ENCODE measurements at places on chromosomes 2 and 18.

- no peak for DNase-seq
Measured at GRCh38 chr18:24817587-24818371, 357.3 kb downstream of the HRH4 start.

DNA sequence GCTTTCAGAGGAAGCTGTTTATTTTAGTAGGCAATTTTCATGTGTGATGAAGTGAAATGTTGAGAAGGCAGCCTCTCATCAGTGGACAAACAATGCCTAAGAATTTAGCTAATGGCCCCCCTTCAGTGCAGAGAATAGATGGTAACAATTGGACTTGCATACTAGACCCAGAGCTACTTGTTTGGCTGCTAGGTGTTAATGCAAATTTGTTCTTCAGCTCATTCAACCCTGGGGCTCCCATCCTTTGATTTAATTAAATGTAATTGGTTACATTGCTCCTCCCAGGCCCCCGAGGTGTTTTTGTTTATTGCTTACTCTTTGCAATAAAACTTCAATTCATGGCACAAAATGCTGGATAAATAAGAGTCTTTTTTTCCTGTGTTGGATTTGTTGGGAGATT is 68.6 kb downstream of the CAMKMT start:
- no peak for DNase-seq

DNA sequence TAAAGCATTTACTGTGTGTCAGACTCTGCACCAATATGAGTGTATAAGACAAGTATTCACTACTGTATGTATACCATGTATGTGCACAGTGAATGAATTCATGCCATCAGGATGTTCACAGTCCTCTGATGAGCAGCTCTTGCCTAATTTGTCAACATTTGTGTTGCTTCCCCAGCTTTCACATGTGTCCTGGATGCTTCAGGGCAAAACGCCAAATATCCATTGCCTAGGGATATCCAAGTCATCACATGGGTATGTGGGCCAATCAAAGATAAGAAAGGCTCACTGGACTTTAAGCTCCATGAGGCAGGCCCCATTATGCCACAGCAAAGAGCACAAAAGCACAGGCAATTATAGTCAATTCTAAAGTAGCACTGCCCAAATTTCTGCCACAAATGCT is 134.2 kb upstream of the CHAC2 start:
- no peak for DNase-seq

GRCh38 chr18:75320506-75320905 is 107.0 kb downstream of the SMIM21 start:
- DNase-seq: no peak

- no peak for DNase-seq
Measured at GRCh38 chr2:106282462-106283170, 88.5 kb upstream of the UXS1 start.

GRCh38 chr2:181655519-181655918 is 1.4 kb downstream of the CERKL start:
- DNase-seq: no peak

DNA sequence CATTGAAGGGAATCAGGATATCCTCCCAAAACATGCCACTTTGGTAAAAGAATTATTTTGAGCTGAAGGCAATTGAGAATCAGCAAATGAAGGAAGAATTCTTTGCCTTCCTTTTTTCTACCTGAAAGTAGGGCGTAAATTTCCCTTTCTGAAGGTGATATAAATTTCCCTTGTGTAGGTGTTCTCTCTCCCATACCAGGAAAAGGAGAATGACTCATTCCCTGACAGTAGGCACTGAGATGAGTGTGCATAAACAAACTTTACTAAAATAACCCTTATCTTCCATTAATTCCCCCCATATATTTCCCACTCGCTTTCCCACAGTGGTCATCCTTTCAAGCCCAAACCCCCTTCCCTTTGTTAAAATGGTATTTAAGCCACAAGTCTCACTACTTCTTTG is 1339.0 kb downstream of the LRP1B start:
- DNase-seq: no peak

DNA sequence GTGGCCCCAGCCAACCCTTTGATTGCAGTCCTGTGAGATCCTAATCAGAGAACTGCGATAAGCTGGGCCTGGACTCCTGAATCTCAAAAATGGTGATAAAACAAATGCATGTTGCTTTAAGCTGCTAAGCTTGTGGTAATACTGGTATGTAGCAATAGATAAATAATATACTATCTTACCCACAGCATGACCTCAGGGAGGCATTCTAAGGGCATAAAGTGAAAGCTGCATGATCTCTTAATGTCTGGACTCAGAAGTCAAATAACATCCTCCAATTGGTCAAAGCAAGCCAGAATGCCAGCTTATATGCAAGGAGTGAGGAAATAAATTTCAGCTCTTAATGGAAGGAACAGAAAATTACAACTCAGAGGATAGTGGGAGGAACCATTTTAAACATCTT is 246.1 kb downstream of the FSIP2 start:
- DNase-seq: no peak

DNA sequence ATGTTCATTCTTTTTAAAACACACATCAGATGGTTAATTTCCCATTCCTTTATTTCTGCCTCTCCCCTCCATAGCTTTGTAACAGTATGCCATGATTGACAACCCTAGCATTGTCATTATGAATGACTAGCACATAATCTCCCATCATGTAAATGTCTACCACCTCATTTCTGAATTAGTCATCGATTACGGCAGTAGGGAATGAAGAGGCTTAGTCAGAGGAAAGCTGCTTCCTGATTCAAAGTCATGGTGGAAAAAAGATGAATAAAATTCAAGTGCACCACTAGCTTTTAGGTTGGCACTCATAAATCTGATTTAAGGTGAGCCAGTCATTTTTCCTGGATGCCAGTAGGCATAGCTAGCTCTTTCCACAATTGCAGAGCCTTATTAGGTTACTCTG is 19.1 kb upstream of the ACMSD start:
- no peak for DNase-seq

Measured in activated T-cell treated with anti-CD3 and anti-CD28 coated beads, Interleukin-2, amount 50 U/mL, for 24 hours (primary cell).